ENCODE measurements at places on chromosomes 12 and 14.

- DNase-seq, result no peak
These were observed 83.0 kb downstream of the ACTN1 start for GRCh38 chr14:68896132-68896531.

GRCh38 chr12:75853626-75854025, 177.9 kb downstream of the PHLDA1 start:
- DNase-seq, result no peak

- no peak for DNase-seq
These were observed 42.5 kb downstream of the WDR20 start for GRCh38 chr14:102182190-102182589.

GRCh38 chr12:57090924-57091637, 2.2 kb downstream of the NAB2 start:
- no peak for DNase-seq

GRCh38 chr12:49693931-49694444, 13.2 kb downstream of the FMNL3 start:
- DNase-seq, result no peak

DNA sequence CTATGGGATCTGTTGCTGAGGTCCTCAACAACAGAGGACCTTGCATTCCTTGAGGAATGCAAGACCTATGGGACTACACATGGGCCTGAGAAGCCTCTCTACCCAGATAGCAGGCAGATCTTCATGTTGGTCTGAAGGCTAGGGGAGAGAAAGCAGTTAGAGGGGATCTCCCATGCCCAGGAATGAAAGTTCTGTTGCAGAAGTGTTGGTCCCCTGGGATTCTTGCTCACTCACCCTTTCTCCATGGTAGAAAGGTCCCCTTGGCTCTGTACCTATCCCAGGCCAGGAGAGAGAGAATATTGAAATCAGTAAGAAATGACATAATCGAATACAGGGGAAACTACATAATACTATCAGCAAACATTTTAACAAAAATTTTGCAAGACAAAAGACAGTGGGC, 16.5 kb upstream of the KLRC1 start:
- DNase-seq, result no peak

GRCh38 chr12:120438495-120439198, 734 bp downstream of the COX6A1 start:
- no peak for DNase-seq

GRCh38 chr12:14982562-14982961, 9.7 kb downstream of the PDE6H start:
- no peak for DNase-seq

GRCh38 chr12:54605138-54605970, 16.9 kb upstream of the PPP1R1A start:
- DNase-seq, result no peak

GRCh38 chr14:23104591-23105347, at the start of gene CIROP:
Gene CIROP (minus strand): TSS chr14:23104989. CDS start chr14:23104920, 69 bp downstream.
- DNase-seq, result no peak

DNA sequence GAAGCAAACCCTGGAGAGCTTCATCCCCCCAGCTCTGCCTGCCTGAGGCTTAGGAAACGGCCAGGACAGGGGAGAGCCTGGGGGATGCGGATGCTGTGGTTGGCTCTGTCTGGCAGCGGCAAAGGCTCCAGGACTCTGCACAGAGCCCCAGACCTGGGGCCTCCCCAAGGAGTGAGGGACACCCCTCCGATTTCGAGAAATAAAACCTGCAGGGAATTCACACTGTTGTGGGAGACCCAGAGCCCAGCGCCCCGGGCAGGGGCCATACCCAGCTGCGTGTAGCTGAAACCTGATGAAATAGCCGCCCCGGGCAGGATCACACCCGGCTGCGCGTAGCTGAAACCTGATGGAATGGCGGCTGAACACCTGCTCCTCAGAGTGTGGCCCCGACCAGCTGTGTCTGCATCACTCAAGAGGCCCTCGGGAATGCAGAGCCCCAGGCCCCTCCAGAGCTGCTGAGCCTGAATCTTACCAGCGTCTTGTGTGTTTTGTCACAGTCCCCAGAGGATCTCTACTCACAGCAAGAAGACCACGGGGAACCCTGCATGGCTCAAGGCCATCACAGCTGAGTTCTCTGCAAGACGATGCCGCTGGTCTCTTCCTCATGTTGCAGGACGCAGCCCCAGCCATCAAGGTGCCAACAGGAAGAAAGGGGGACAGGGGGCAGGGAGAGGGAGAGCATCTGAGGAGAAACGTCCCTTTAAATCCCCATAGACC, 46.5 kb upstream of the GALNT9 start:
- DNase-seq, result no peak

DNA sequence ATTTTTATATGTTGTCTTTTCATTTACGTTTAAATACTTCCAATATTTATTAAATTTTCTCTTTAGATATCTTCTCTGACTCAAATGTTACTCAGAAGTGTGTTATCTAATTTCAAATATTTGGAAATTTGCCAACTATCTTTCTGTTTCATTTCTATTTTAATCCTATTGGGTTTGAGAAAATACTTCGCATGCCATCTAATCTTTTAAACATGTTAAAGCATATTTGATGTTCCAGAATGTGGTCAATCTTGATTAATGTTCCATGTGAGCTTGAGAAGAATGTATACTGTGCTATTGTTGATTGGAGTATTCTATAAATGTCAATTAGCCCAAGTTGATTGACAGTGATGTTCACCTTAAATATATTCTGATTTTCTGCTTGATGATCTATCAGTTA, 11.9 kb upstream of the DCN start:
- DNase-seq, result no peak

DNA sequence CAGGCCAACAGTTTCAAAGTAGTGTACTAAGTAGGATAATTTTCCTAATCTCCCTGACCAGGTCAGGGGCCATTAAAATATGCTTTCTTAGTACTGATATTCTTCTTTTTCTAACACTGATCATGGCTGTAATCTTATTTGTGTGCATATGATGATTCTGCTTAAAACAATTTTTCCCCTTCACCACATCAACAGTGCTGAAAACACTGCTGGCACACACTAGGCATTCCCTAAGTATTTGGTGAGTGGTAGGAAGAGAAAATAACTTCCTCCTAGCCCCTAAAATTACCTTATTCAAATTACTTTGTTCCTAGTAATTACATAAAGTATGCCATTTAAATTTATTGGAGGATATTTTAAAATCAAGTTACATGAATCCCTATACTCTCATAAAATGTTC, 49.9 kb upstream of the BBS10 start:
- no peak for DNase-seq

DNA sequence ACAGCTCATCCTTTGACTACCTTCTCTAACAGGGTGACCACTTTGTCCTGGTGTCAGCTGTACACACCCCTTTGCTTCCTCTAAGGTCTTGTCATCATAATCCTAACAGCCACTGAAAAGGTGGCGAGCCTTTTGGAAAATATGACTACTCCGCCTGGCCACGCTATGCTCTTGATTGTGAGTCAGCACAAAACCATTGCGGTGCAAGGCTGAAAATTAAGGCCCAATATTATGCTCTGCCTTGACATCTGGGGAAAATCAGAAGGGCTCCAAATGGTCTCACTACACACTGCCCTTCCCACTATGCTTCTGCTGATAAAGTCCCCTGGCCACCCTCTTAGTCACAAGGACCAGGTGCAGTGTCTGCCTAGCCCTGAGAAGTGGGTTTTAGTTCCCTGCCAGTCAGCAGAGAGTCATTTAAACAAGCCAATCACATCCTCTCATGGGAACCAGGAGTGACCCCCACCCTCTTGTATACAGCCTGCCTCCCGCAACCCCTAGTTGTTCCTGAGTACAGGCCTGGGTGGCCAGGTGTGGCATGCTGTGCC, 34.3 kb downstream of the FGD6 start:
- DNase-seq, result no peak
